Daoy (cell line): ENCODE measurements at places on chromosomes 5 and 9. TPM values are rescaled to one million over a fixed set of nuclear protein-coding genes. Genes with fewer than 3 reads are reported as not detected.

The SLC36A3 gene
- not detected in 2 replicates for total RNA-seq

DNA sequence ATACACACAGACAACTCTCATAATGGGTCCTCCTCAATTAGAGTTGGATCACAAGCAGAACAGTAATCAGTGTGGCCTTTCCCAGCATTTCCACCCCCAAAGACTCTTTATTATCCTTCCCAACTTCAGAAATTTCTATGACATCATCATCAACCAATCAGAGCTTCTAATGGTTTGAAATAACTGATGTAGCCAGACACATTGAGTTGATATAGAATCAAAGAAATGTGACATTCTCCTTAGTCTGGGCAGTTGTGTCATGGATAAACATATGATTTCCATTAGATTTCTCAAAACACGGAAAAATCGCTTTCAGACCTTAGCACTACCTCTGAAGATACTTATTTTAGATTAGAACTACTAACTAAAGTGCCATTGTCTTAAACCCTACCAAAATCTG, 75.7 kb upstream of the NFIB start:
- no peak for DNase-seq

DNA sequence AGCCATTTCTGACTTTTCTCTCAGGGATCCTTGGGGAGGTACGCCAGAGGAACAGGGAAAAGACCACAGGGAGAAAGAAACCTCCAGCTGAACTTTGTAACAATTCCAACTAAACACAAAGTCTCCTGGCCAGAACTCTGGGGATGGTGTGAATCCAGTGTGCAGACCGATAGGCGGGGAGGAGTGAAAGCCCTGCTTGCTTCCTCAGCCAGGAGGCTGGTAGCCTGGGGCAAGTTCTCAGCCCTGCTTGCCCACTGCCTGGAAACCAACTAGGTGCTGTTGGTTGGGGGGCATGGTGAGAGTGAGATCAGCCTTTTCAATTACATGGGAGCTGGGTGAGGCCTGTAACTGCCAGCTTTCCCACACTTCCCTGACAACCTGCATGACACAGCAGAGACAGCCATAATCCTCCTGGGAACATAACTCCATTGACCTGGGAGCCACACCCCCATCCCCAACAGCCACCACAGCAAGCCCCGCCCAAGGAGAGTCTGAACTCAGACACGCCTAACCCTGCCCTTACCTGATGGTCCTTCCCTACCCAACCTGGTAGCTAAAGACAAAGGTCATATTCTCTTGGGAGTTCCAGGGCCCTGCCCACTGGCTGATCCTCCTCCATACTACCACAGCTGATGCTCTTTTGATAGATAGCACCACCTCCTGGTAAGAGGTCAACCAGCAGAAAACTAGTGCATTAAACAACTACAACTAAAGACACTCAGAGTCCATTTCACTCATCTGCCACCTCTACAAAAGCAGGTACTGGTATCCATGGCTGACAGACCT, 100.1 kb upstream of the TNFAIP8 start:
- peak; percentile 16 for DNase-seq

GRCh38 chr5:10735569-10736276, 25.3 kb downstream of the DAP start:
- DNase-seq: no peak

DNA sequence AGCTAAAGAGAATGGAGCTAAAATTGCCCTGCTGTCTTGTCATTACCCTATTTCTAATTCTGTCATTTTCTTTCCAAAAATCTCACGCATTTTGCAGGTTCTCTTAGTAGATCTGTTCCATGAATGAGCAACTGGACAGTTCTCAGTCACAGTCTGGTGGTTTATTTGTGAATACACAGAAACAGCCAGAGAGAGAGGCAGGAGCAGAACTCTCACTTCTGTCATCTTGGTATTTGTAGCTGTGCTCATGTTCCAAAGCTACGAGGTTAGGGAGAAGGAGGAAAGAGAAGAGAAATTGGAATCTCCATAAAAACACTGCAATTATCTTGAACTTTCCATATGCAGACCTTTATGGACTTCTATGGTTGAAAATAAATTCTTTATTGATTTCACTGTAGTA, 118.0 kb upstream of the OR13F1 start:
- no peak for DNase-seq
